HT1080 (cell line): ENCODE measurements at places on chromosomes 12 and 14.
A peak's percentile ranks its signal among the peaks of the same experiment; 100 is the strongest.

- peak; percentile 4 for DNase-seq
Measured at GRCh38 chr12:25438638-25439037, 114.4 kb downstream of the LMNTD1 start.

GRCh38 chr12:64392221-64392620, 1.7 kb upstream of the C12orf56 start:
- peak; percentile 28 for DNase-seq

DNA sequence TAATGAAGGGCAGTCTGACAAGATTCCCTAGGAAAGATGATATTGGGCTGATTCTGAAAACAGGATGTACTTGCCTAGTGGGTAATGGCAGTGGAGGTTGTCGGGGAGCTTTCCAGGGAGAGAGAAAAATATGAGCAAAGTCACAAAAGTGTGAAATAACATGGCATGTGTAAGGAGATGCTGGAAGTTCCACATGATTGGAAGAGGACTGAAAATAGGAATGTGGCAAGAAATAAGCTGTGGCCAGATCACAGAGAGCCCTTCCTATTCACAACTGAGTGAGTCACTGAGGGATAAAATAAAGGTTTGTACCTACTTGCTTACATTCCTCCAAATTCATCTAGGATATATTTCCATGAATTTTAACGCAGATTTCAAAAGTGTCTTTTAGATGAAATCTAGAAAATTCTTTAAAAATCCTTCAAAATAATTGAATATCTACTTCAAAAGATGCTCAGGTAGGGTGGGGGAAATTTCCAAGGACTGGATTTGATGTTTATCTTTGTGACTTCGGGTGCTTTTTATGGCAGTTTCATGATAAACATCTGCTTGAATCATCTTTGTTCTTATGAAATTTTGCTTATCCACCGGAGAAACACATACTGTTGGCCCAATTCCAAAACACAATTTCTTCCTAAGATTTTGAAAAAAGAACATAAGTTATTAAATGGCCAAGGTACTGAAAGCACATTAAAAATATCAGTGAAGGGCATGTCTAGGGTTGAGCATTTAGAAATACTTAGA, 36.3 kb upstream of the SLC2A13 start:
- DNase-seq = peak; percentile 40

DNA sequence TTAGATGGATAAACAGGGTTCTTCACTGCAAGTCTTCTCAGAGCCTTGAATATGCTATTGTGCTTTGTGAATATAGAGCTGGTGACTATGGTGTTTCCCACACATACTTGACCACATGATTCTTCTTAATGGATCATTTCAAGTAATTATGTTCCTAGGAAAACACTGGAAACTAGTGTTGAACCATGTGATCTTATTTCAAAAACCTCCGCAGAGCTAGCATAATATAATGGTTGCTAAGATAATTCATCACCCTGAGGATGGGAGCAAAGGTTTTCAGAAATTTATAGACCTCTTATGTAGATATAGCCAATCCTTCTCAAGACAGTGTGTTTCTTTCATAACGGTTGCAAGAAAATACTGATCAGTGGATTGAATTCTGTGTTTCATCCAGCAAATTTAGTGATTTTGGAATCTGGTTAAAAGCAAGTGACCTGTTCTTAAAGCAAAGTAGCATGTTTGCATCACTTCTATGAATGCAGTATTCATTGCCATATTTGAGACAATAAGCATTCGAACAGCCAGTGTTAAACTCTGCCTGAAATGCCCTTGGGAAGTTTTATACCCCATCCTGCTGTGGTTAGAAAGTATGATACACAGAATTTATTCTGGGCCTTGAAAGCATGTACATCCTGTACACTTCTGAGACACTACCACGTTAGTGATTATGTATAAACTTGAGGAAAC, 341.0 kb upstream of the E2F7 start:
- no peak for DNase-seq

GRCh38 chr14:78197051-78197450, 26.9 kb downstream of the NRXN3 start:
- no peak for DNase-seq

DNA sequence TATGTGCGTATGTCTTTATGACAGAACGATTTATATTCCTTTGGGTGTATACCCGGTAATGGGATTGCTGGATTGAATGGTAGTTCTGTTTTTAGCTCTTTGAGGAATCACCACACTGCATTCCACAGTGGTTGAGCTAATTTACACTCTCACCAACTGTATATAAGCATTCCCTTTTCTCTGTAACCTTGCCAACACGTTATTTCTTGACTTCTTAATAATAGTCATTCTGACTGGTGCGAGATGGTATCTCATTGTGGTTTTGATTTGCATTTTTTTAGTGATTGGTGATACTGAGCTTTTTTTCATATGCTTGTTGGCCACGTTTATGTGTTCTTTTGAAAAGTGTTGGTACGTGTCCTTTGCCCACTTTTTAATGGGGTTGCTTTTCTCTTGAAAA, 49.7 kb downstream of the FRS2 start:
- peak; percentile 35 for DNase-seq

DNA sequence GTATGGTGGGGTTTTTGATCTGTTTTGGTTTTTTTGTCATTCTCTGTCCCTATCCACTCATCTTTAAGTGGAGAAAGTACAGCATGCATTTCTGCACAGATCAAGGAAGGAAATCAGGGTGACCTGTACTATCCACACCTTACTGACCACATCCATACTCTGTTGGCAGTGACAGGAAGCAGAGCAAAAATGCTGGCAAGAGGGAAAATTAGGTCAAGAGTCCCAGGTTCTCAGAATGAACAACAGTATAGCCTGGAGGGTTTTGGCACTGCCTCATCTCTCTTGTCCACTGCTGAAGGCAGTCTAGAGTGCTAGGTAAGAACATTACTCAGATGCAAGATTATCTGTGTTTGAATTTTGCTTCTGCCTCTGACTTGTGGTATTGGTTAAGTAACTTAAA, 70.7 kb downstream of the TAOK3 start:
- DNase-seq = peak; percentile 71

GRCh38 chr12:102468261-102468915, 12.0 kb downstream of the IGF1 start:
- no peak for DNase-seq

DNA sequence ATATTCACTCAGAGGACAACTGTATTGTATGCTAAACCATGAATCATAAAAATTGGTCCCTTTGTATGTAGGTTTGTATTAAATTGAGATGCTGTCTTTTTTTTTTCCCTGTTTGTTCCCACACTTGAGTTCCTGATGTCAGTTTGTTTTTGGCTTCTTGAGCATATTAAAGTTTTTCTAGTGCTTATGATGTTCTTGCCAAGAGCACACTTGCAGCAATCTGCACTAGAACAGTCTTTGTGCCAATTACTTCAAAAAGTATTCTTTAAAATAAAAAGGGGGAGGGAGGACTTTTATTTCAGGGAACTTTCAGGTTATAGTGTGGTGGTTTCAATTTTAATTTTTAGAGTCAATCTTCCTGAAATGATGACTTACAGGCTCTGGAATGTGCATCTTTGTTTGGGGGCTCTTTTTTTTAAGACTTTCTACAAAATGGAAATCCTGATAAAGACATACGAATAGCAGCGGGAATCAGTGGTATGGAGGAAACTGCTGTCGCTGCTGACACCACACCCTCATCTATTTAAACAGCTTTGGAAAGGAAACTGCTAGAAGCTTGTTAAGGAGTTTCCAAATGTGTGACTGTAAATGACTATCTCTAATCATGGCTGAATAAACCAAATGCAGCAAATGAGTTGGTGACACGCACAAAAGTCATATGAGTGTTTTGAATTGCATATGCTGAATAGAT, 188.6 kb downstream of the EGLN3 start:
- no peak for DNase-seq

DNA sequence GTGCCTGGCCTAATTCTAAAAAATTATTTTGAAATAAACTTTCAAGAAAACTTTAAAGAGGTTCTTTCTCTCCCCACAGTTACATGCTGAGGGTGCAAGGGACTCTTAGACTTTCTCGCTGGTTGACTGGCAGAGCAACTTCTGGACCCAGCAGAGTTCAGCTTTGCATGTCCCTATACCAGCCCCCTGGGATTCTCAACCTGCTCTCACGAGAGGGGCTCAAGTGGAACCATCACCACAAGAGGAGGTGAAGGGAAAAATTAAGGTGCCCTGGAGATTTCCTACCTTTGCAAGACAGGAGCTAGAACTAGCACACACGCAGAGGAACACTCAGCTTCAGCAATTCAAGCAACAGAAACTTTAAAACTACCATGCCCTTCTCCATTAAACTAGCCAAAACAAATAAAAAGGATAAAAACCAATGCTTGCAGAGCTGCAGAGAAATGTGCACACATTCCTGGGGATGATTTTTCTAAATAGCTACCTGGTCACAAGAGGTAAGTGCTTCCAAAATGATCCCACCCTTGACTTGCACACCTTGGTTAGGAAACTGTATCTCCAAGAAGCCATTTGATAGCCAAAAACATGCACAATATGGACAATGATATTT, 2.5 kb downstream of the HVCN1 start:
- DNase-seq = no peak

- DNase-seq = peak; percentile 61
Measured at GRCh38 chr14:49497725-49498348, 88.3 kb downstream of the RPS29 start.

DNA sequence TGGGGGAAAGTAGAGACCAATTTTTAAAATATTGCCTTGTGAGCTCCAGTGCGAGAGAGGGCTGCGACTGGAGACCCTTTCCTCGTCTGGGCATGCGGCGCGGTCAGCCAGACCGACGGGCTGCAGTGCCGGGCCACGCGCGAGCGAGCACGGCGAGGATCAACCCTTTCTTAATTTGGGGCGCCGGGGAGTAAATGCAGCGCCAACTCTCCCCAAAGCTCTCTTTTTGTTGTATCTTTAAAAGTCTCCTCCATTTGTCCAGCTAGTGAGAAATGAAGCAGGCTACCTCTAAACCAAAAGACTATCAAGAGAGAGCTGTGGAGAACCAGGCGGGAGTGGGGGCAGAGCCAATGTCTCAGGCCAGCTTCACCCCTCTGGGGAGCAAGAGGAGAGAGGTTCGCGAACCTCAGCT, 1.4 kb downstream of the SIX1 start:
- no peak for DNase-seq

GRCh38 chr14:86104691-86105265, 574.8 kb downstream of the FLRT2 start:
- DNase-seq = no peak

DNA sequence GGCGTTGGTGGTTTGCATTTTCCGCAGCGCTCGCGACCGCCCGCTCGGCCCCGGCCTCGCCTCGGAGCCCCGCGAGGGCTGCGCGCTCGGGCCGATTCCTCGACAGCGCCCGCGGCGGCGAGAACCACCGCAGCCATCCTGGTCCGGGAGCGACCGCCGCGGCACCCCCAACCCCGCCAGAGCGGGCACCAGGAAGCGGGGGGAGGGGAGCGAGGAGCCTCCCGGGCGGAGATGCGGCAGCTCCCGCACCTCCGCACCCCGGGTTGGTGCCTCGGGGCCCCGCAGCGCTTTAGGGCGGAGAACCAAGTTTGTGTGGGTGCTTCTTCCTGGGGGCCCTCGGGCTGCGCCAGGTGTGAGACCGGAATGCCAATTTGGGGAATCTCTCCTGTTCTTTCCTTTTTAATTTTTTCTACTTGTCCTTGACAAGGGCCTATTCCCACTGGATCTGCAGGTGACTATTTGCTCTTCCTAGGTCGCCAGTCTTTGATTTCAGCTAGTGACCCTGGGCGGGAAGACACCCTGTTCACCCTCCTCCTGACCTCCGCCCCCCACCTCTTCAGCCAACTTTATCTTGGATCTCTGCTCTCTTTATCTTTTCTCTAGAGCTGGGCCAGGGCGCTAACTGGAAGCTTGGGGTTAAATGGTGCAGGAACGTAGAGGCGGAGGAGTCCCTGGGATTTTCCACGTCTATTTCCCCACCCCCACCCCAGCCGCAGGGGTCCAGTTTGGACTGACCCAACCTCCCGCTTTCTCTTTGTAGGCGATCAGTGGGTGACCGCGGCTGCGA, at the start of gene SOCS2:
Gene SOCS2 (plus strand): TSS at position 751 of the 787 bp plus-strand sequence. CDS start 223 bp downstream, outside the sequence.
- no peak for DNase-seq

GRCh38 chr12:118330421-118331018, 42.2 kb downstream of the TAOK3 start:
- no peak for DNase-seq

- no peak for DNase-seq
Measured at GRCh38 chr12:111788178-111788654, 21.5 kb downstream of the ALDH2 start.

DNA sequence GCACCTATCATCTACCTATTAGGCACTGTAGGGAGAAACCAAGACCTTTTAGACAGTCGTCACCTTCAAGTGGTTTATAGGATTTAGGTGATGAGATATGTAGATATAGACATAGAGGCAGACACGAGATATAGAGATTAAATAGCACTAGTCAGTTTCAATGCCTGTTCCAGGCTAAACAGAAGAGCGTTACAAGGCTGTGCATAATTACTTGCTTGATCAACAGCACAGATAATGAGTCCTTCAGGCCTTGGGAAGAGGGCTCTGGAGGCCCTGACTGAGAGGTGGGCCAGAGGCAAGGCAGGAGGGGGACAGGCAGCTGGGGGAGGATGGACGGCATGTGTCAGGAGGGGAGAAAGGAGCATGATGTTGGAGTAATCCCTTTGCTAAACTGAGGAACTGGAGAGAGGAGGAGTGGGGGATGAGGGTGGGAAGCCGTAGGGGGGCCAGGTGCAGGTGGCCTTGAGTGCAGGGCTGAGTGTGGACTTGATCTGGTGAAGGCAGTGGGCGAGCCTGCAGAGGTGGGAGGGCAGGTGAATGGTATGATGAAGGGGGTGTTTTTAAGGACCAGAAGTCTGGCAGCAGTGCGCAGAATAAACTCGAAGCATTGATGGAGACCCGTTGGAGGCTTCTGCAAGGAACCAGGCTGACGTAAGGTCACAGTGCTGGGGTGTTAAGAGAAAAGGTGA, 43.9 kb upstream of the ATP23 start:
- no peak for DNase-seq

- DNase-seq = peak; percentile 59
Measured at GRCh38 chr14:102164241-102164641, 24.5 kb downstream of the WDR20 start.

GRCh38 chr12:132445884-132446632, 43.9 kb upstream of the FBRSL1 start:
- DNase-seq = peak; percentile 81

- no peak for DNase-seq
Measured at GRCh38 chr12:91890742-91891141, 254.9 kb downstream of the BTG1 start.

GRCh38 chr12:6376079-6376869, 911 bp upstream of the SCNN1A start:
- peak; percentile 71 for DNase-seq
